ENCODE measurements at places on chromosomes 2 and 18.

DNA sequence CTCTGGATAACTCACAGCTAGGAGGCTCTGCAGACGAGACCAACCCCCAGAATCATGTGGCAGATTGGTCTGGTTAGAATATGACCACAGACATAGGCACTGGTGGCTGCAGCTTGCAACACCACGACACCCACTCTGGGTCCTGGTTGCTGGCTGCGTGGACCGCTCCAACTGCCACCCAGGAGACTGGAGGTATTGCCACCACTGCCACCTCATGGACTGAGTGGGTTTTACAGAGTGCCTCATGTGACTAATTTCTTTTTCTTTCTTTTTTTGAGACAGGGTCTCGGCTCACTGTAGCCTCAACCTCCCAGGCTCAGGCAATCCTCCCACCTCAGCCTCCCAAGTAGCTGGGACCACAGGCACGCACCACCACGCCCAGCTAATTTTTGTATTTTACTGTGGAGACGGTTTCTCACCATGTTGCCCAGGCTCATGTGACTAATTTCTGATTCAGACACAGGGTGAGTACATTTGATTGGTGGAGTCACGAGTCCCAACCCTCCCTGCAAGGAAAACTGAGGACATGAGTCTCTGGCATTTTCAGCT, 29.9 kb upstream of the NT5DC4 start:
- DNase-seq: peak; percentile 55

DNA sequence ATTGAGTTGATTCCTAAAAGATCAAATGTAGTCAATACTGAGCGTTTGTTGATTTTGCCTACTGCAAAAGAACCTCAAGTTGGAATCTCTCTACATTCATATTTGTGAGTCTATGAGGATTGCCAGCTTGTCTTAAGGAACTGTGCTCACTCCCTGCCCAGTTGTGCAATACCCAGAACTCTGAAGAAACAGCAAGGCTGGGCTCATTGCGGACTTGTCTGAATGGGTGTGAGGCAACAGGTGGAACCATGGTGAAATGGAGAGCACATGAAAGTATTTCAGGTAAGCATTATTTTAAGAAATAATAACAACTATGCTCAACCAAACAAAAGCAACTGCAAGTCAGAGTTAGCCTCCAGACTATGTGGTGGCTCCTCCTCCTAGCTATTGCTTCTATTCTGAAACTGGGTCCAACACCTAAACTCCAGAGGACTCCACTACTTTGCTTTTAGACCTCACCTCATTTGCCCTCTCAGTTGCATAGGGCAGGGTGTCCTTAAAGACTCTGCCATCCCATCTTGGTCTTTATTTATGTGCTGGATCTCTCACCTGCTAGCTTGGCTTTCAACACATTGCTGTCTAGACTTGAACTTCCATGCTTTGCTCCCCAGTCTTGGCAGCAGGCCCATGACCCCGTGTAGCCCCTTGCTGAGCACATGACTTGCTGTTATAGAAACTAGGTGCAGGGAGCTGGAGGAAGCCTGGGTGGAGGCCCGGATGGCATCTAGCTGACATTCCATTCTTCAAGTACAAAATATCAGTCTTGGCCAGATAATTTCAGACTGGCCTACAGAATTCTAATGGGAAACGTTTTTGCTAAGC, 94.8 kb upstream of the ARL5A start:
- no peak for DNase-seq

DNA sequence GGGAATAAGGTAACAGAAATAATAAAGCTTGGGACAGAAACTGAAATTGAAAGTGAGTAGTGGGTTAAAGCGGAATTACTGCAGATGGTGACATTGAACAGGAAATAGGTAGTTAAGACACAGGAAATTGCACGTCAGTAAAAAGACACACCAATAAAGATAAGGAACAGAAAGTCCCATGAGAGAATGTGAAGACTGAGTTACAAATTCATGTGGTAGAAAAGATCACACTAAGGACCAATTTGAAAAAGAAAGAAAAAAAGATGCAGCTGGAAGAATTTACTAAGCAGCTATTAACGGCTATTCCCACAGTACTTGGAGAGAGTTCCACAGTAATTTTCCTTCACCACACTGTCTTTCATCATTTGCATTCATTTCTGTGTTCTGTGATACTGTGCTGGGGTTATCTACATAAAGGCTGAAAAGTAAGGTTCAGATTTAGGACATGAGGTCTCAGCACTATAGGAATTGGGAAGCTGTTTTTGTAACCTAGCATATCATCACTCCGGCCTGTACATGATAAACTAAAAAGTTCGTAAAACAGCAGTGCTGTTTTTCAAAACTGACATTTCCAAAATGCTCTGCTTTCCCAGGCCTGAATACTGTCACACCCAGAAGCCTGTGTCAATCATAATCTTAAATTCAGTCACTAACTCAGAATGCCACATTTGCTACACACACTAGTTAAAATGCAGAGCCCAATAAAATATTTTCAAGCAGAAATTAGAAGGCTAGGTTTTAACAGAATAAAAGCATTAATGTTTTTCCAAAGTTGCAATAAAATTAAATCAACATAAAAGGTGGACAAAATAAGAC, 42.9 kb downstream of the SRBD1 start:
- no peak for DNase-seq

DNA sequence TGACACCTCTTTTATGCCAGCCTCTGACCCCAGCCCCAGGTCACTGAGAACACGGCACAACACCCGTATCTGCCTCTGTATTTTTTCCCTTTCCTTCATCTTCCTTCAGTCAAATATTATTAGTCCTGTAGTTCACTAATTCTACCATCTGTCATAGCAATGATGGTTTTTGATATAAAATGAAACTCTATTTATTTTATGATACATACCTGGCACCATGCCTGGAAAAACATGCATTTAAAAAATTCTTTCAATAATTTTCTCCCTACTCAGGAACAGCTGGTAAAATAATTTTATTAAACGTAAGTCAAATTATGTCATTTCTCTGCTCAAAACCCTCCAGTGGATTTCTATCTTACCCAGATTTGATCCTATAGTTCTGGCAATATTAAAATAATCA, 224.7 kb downstream of the CDH7 start:
- DNase-seq: no peak

- no peak for DNase-seq
Observed at GRCh38 chr2:26245810-26246209, 1.1 kb downstream of the HADHB start.

DNA sequence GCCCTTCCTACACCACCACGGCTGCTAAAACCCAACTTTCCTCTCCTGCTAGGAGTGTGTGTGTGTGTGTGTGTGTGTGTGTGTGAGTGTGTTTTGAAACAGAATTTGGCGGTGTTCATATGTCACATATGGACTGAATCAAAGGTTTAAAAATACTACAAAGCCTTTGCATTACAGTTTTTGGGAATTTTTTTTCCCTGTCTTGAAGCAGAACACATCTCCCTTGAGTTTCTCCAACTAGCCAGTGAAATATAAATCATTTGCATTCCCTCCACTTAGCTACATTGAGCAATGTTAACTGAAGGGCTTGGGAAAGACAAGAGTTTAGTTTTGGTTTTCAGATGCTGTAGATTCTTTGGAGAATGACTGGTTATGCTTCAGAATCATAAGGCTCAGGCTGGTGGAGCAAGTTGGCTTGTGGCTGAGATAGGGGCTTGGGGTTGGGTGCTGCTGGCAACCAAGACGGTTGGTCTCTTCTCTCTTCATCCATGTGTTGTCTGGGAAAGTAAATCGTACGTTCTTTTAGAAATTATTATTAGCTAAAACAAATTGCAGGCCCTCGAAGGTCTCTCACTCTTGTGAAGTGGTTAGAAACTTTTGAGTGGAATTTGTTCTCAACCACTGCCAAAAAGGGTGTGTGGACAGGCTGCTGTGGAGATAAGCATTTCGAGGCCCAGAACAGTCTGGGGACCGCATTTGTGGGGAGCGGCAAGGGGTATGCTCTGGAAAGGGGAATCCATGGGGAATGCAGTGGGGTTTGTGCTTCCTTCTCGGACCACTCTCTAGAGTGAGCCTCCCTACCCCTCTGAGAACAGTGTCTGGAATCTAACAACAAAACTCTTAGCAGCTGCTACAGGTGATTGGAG, 1.4 kb downstream of the NRP2 start:
- peak; percentile 55 for DNase-seq

GRCh38 chr2:146982393-146982846, 862.4 kb upstream of the ACVR2A start:
- peak; percentile 76 for DNase-seq

GRCh38 chr2:155377931-155378444, 679.5 kb downstream of the KCNJ3 start:
- no peak for DNase-seq

DNA sequence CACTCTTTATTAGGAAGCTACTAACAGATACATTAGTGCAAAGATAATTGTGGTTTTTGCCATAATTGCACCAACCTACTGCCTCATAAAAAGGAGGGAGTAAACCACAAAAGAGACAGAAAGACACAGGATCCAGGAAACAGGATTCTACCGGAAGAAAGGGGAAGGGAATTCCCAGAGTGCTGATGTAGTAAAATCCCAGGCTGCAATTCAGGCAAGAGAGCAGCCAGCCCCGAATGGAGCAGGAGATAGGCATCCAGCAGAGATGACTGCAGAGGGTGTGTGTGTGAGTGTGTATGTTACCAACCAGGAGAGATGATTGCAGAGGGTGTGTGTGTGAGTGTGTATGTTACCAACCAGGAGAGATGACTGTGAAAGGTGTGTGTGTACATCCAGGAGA, 84.4 kb downstream of the KCNS3 start:
- peak; percentile 26 for DNase-seq

DNA sequence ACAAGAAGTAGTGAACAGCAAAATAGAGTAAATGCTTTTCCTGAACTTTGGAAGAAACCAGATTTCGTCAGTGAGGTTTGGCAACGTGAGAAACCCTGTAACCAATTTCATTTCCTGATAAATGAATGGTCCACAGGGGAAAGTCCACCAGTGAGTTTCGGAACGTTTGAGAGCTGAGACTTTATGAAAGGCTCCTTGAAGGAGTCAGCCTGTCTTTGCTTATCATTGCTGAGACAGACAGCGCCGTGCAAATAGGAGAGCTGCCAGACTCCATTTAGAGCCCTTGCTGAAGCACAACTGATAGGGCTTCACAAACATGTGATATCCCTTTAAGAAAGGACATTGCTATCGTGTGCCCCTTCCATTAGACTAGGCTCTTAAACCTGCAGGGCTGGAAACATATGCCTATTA, 121.8 kb upstream of the SMAD7 start:
- peak; percentile 50 for DNase-seq

GRCh38 chr2:85780316-85781012, 26.7 kb downstream of the ATOH8 start:
- DNase-seq: no peak

GRCh38 chr2:162075689-162076132, 1.7 kb upstream of the DPP4 start:
- DNase-seq: peak; percentile 72

- no peak for DNase-seq
Observed at GRCh38 chr18:51955136-51955535, 384.9 kb upstream of the DCC start.

DNA sequence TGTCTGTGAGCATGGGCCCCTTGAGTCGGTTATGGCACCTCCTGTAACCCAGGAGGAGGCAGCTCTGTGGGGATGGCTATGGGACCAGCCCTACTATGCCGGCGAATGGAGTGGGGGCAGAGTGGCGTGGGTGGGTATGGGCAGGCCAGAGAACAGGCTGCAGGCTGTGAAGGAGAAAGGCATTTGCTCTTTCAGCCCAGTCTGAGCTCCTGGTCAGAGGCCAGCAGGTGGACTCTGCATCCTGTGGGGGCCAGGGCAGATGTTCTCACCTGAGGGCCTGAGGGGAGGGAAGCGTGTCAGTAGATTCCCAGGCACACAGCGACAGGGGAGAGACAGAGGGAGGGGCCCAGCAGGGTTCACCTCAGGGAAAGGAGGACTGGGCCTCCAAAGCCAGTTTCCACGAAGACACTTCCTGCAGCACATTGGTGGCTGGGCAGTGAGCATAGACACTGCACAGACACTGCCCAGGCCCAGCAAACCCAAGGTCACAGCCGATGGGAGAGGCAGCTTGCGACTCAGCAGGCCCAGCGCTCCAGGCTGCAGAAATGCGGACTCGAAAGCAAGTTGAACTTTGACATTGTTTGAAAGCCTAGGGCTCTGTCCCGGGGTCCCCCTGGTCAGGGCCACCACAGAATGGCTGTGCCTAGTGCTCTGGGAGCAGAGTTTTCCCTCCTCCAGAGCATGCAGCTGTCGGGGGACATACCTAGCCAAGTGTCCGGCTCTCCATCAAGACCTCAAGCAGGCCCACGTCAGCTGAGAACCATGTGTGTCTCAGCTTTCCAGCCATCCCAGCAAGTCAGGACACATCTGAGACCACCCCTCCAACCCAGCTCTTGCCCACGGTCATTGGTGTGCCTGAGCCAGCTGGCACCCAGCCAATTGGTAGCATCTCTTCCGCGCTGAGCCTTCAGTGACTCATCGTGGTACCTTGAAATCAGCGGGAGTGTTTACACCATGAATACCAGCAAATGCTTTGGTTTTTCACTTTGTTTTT, 53.8 kb downstream of the TGOLN2 start:
- DNase-seq: peak; percentile 55

DNA sequence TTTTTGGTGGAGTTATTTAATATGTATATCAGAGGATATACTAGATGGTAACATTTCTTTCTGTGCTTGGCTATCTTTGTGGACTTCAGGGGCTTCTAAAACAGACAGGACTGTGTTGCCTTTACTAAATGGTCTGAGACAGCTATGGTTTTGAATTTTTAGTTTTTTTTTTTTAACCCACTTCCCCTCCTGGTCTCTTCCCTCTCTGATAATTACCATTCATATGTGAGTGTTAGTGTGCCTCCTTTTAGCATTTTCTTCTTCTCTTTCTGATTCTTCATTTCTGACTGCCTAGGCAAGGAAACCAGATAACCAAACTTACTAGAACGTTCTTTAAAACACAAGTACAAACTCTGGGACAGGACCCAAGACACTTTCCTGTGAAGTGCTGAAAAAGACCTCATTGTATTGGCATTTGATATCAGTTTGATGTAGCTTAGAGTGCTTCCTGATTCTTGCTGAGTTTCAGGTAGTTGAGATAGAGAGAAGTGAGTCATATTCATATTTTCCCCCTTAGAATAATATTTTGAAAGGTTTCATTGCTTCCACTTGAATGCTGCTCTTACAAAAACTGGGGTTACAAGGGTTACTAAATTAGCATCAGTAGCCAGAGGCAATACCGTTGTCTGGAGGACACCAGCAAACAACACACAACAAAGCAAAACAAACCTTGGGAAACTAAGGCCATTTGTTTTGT, 52.7 kb downstream of the SMAD4 start:
- no peak for DNase-seq

All from AG20443 (cell line).